ENCODE measurements at places on chromosomes 3 and 15. TPM values are rescaled to one million over a fixed set of nuclear protein-coding genes. Genes with fewer than 3 reads are reported as not detected.

The SLC12A1 gene
- total RNA-seq = not detected

- peak within 1 kb of the TSS; percentile 75 for H3K27ac ChIP-seq
- no peaks in the 10 kb centered on the region for H3K36me3 ChIP-seq
- DNase-seq = peak; percentile 20
- no peaks in the 10 kb centered on the region for H3K27me3 ChIP-seq
- H3K4me1 ChIP-seq = peaks cover 46% of the 10 kb centered on the region
- no peak within 1 kb of the TSS for H3K4me3 ChIP-seq
These were observed at the start of gene ZBTB38 for GRCh38 chr3:141368062-141368924. Gene ZBTB38 (plus strand): TSS chr3:141368504. CDS start chr3:141442389, 73,885 bp downstream.

- no peak for DNase-seq
- peaks cover 3% of the 10 kb centered on the region for H3K27me3 ChIP-seq
- H3K27ac ChIP-seq = no peak overlapping the region
- H3K36me3 ChIP-seq = no peaks in the 10 kb centered on the region
These were observed 56.8 kb upstream of the TFRC start for GRCh38 chr3:196138482-196139254.

DNA sequence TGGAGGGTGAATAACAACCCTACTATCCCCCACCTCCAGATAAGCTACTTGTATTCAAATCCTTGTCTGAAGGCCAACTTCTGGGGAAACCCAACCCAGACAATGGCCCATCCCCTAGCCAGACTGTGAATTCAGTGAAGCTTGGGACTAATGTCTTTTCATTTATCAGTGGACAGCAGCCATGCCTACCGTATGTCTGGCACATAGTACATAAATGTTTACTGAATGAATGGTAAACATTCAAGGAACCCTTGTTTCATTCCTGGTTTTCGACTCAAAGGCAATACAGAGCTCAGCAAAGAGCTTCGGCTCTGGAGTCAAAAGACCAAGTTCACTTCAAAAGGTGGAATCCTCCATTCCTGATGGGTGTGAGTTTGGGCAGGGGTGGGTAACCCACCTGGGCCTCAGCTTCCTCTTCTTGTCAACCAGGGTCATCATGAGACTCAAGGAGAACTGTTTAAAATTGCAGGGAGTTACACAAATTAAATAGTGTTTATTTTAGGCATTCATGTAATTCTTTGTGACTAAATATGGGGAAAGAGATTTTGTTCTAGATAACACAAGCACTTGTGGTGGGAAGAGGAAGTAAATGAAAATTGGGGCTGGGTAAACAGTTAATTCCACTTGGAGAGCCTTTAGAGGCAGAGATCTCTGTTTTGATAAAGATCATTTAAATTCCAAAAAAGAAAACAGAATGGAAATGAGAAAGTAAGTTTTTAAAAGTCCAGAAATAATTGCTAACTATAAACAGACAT, 303.7 kb upstream of the WNT5A start:
- no peaks in the 10 kb centered on the region for H3K27me3 ChIP-seq
- no peak overlapping the region for H3K27ac ChIP-seq
- H3K4me3 ChIP-seq = no peak overlapping the region
- DNase-seq = no peak
- no peaks in the 10 kb centered on the region for H3K4me1 ChIP-seq

DNA sequence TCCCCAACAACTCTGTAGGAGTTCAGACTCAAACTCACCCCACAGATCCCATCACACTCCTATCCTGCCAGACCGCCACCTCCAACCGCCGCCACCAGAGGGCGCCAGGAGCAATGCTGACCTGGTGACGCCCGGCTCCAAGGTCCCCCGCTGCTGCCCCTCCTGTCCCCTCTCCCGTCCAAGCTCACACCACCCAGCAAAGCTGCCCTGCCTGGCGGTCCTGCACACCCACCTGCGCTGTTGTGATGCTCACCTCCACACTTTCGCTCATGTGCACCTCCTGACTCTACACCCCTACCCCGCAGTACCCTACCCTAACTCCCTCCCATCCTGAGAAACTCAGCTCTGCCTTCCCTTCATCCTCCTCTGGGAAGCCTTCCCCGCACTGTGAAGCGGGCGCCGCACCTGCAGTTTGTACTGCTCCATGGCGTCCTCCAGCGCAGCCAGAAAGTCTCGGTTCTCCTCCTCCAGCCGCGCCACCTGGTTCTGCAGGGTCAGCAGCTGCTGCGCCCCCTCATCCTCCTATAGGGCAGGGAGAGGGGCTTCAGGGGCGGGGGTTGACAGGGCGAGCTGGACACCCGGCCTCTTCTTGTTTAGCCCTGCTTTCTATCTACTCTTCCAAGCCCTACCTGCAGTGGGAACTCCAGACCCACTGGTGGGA, 7.9 kb downstream of the KIF7 start:
- H3K36me3 ChIP-seq = no peaks in the 10 kb centered on the region
- H3K27ac ChIP-seq = no peak overlapping the region
- no peak overlapping the region for H3K4me3 ChIP-seq
- H3K4me1 ChIP-seq = no peaks in the 10 kb centered on the region
- no peaks in the 10 kb centered on the region for H3K27me3 ChIP-seq

DNA sequence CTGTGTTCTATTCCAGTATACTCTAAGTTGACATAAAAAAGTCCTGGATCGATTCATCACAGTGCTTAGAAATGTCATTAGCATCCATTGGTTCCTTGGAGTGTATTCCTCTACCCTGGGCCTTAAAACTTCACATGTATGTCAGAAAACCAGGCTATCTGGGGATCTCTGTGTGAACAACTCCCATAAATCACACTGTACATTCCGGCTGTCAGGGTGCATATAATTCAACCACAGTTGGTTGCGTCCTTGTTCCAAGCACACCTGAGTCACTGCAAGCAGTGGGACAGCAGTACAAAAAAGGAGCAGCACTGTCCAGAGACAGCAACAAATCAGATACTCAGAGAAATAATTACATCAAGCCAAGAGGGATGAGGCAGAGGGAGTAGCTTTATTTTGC, 52.4 kb downstream of the PDZRN3 start:
- no peak for DNase-seq
- H3K4me1 ChIP-seq = peaks cover 1% of the 10 kb centered on the region
- no peak overlapping the region for H3K4me3 ChIP-seq
- H3K27ac ChIP-seq = no peak overlapping the region
- H3K27me3 ChIP-seq = no peaks in the 10 kb centered on the region

- no peaks in the 10 kb centered on the region for H3K36me3 ChIP-seq
- H3K27ac ChIP-seq = no peak overlapping the region
- H3K27me3 ChIP-seq = no peaks in the 10 kb centered on the region
- no peak for DNase-seq
These were observed 2.5 kb downstream of the XIRP1 start for GRCh38 chr3:39189959-39190269.

GRCh38 chr3:77943598-77943997, 903.7 kb downstream of the ROBO2 start:
- H3K36me3 ChIP-seq = no peaks in the 10 kb centered on the region
- DNase-seq = no peak
- H3K27ac ChIP-seq = no peak overlapping the region
- no peaks in the 10 kb centered on the region for H3K4me1 ChIP-seq
